ENCODE measurements at places on chromosomes 2 and 18. TPM values are rescaled to one million over a fixed set of nuclear protein-coding genes. Genes with fewer than 3 reads are reported as not detected.

GRCh38 chr18:26443853-26444252 is 104.5 kb downstream of the KCTD1 start:
- no peak for DNase-seq

DNA sequence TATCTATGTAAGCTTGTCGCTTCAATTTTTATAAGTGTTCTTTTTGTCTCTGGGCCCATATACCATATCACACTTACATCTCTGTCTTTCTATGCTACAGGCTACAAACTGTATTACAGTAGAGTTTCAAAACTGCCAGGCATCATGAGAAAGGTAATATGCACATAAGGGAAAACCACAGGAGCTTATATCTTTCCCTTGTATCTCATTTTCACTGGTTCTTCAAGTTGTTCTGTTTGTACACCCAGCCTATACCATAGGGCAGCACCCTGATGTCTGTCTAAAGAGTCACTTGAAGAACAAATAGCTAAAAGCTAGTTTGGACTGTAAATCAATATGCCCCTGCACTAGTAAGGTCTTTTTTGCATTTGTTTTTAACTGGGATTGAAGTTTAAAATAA is 366.7 kb downstream of the FIGN start:
- DNase-seq: no peak

The C2orf15 gene
- polyA plus RNA-seq: 12.6 TPM

- no peak for DNase-seq
These were observed 31.8 kb downstream of the TGIF1 start for GRCh38 chr18:3481696-3482210.

DNA sequence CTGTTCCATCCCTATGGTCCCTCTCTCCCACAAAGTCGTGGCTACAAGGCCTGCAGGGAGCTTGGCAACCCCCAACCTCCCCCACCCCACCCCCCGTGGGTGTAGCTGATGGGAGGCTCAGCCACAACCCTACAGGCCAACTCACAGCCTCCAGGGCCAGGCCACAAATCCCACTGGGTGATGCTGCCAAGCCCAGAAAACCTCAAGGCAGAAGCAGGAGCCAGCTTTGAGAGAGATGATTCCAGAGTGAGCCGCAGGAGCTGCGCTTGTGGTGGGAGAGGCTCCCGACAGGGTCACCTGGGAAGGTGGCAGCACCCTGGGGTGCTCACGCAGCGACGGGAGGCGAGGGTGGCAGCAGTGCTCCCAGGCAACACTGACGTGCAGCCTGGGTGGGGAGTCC is 44.8 kb downstream of the ADCY3 start:
- no peak for DNase-seq

The GYPC gene
- polyA plus RNA-seq: 52.2 TPM

The LCLAT1 gene
- 17.4 TPM for polyA plus RNA-seq

GRCh38 chr2:238716171-238716570 is 131.7 kb upstream of the TWIST2 start:
- no peak for DNase-seq

The SMYD1 gene
- polyA plus RNA-seq: not detected

The SPEG gene
- polyA plus RNA-seq: 10.7 TPM

The RAB6C gene
- 0.91 TPM for polyA plus RNA-seq

- no peak for DNase-seq
These were observed 35.6 kb upstream of the ZSWIM2 start for GRCh38 chr2:186884587-186884986.

DNA sequence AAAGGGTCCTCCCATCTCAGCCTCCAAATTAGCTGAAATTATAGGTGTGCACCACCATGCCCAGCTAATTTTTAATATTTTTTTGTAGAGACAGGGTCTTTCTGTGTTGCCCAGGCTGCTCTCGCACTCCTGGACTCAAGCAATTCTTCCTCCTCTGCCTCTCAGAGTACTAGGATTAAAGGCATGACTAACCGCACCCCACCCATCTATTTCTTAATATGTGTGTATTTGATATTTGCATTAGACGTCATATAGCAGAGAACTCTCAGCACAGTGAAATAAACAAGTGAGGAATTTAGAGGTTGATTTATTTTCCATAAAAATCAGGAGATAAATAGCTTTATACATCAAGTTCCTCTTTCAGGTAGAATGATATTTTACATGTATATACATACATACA is 213.5 kb downstream of the FSIP2 start:
- no peak for DNase-seq

GRCh38 chr2:46544581-46544980 is 65.2 kb downstream of the TMEM247 start:
- no peak for DNase-seq

The SIGLEC15 gene
- 0.35 TPM for polyA plus RNA-seq

DNA sequence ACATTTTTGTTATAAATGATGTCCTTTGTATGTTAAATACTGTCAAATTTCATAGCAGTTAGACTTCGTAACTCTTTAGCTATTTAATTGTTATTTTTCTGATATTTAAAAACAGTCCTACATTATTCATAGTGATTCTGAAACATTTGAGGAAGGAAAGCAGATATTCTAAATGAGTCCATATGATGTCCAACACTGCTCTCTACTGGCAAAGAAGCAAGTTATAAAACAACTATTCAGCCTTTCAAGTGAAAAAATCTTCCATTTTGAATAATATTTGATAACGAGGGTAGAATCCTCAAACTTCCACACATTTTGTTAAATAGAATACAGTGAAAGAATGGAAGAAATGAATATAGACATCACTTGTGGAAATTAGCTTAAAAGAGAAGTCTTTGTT is 220.8 kb downstream of the GULP1 start:
- no peak for DNase-seq

The MAIP1 gene
- polyA plus RNA-seq: 30.2 TPM

DNA sequence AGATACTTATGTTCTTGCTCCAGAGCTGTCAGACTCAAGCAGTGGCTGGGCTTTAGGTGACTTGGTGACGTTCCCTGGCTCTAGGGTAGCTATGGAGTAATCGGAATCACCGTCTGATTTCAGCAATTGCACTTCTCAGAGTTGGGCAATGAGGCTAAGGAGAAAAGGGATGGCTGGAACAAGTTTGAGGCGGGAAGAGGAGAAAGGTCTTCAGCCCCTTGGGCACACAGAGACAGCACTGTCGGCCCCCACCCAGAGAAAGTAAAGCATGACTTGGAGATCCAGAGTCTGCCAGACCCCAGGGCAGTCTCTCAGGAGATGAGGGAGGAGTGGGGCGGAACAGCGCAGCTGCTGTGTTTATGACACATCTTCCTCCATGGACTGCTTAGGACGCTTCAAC is 114.5 kb downstream of the KLHL29 start:
- DNase-seq: no peak

GRCh38 chr2:80852079-80852807 is 547.7 kb upstream of the LRRTM1 start:
- DNase-seq: no peak

DNA sequence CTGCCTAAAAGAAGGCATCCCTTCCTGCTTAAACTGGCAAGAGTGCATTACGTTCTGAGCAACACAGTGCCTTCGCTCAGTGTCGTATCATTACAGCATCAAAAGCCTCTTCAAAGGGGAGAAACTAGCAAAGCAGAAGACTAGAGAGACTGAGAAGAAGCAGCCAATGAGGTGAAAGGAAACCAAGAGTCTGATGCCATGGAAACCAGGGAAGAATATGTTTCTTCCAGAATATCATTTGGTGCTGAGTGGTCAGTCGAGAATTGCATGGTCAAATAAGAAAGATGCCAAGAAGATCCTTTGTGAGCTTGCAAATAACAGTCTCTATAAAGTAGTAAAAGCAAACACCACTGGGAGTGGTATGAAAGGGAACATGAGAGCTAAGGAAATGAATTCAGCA is 312.1 kb upstream of the CHST9 start:
- DNase-seq: no peak

DNA sequence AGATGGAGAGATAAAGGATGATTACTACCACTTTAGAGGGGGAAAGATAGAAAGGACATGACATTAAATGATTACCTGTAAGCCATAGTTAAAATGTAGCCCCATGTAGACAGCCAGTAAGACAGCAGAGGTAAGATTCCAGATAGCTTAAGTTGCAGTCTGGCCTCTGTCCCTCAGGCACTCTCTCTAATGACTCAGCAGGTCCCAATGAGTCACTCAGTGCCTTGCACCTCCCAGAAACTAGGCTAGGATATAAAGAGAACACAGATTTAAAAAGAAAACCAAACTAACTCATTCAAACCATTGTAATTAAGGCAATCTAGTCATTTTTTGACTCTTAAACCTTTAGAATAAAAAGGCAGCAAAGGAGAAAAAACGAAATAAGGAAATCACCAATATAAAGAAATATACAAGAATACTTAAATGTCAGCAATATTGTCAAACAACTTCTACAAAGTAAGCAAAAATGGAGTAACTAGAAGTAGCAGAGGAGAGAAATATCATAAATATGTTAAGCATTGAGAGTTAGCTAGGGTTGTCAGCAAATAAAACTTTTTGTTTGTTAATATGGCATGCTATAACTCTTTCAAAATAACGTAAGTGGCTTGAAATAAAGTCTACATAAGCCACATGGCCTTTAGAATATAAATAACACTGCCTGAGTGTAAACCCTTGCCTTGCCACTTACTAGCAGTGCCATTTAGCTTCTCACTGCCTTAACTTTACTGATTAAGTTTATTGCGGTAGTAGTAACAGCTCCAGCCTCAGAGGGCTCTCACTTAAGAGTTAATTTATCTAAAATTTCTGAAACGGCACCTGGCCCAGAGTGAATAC is 48.5 kb downstream of the SOCS6 start:
- DNase-seq: no peak

The CNDP1 gene
- 1.8 TPM for polyA plus RNA-seq

The ERFE gene
- 7.8 TPM for polyA plus RNA-seq

Data from left renal cortex interstitium (tissue), 4 donors.